ENCODE measurements at places on chromosomes 1 and 21.

GRCh38 chr1:186304982-186305949 lies 69.8 kb downstream of the TPR start:
- peak; percentile 63 for DNase-seq

GRCh38 chr1:162003830-162004215 lies 19.8 kb downstream of the OLFML2B start:
- DNase-seq: no peak

DNA sequence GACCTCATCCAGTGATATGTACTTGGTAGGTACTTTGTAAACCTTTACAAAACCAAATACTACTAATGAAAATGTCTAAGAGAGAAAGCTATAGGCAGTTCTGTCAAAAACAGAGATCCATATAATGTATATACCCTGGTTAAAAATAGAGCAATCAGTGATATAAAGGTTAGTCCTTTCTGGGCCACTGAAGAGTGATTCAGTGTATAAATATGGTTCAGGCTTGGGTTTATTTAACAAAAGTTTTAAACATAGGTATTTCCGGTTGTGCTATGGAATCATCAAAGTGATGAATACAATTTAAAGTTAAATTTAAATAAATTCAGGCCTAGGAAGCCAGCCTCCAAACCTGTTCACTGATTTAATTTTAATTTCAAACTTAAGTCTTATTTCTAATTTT lies 108.4 kb upstream of the DMRTA2 start:
- DNase-seq: no peak

- no peak for DNase-seq
Observed at GRCh38 chr1:248841702-248842395, 3.8 kb downstream of the ZNF672 start.

DNA sequence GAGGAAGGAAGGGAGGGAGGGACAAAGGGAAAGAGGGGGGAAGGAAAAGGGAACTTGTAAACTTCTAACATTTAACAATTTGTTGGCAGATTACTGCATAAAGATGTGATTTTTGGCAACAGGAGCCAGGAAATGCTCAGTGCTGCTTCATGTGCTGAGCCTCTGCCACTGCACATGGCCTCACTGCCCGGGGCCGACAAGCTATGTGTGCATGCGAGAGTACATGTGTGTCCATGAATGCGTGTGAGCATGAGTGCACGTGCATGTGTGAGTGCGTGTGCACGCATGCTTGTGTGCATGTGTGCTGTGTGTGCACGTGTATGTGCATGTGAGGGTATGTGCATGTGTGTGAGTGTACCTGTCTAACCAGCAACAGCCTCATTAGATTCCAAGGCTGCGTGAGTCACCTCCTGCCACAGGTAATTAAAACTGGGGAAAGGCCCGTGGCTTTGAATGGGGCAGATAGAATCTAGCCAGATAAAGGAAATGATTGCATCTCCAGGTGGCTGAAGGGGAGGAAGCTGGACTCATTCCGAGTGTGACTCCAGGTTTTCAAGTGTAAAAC lies 41.4 kb upstream of the TSPEAR start:
- DNase-seq: no peak

GRCh38 chr1:230010603-230011332 lies 56.3 kb upstream of the GALNT2 start:
- DNase-seq: no peak

DNA sequence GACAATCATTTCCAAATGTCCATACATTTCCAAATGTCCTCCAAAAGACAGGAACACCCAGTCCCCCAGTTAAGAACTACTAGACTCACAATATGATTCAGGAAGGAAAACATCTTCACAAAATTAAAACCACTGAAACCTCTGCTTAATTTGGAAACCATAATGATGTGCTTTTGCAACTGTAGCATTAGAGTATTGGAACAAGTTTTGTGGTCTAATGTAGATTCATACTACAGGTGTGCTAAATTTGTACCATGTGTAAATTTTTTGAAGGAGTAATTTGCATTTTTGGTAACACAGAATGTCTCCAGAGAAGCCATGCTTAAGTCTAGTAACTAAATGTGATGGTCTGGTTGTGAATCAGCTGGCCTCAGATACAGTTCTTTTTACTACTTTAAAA lies 129.6 kb downstream of the DPYD start:
- DNase-seq: peak; percentile 7

DNA sequence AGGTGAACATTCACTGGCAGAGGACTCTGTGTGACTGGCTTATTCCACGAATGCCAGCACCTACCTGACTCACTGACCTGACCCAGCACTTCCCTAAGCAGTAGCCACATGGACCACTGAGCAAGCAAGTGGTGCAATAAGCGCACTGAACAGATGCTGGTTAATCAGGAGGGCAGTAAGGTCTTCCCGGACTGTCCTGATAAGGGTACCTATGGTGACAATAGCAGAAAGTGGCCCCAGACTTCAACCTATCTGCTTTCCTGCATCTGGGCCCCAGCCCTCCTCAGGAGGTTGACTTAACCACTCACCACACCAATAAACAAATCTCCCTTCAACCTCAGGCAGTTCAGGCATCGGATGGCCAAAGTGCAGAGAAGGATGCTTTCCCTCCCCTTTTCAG lies 65.7 kb downstream of the SETD4 start:
- DNase-seq: no peak

- no peak for DNase-seq
Observed at GRCh38 chr1:110187139-110187890, 22.8 kb upstream of the KCNC4 start.

DNA sequence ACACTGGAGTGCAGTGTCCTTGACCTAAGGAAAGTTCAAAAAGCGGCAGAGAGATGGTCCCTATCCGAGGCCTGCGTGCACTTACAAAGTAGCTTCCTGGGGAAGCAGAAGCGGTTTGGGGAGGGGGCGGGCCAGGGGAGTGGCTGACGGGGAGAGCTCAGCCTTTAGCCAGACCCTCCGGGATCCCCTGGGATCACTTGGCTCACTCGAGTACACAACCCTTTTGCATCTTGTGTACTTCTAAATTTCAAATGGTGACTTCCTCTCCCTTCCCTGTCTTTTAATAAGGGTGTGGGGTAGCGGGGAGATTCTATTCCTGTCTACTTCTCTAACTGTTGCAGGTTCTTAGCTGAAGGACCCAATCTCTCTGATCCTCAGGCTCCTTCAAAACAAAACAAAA lies 18.1 kb upstream of the SNX27 start:
- no peak for DNase-seq

Measured in GM13977 (cell line).